ENCODE measurements at places on chromosomes 16 and 17.

DNA sequence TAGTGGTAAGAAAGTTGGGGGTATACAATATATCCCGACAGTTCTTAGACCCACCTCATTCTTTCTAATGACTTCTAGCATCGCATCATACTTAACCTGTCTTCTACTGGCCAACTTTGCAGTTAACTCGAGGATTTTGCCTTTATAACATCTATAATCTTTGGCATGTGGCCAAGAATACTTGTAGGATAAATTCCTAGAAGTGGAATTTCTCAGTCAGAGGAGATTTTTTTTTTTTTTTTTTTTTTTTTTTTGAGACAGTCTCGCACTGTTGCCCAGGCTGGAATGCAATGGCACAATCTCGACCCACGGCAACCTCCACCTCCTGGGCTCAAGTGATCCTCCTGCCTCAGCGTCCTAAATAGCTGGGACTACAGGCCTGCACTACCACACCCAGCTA lies 253.5 kb downstream of the MRTFB start:
- no peak for DNase-seq

GRCh38 chr17:61617330-61617729 lies 26.3 kb upstream of the NACA2 start:
- DNase-seq = no peak

- no peak for DNase-seq
Measured at GRCh38 chr16:17370731-17371285, 100.0 kb downstream of the XYLT1 start.

DNA sequence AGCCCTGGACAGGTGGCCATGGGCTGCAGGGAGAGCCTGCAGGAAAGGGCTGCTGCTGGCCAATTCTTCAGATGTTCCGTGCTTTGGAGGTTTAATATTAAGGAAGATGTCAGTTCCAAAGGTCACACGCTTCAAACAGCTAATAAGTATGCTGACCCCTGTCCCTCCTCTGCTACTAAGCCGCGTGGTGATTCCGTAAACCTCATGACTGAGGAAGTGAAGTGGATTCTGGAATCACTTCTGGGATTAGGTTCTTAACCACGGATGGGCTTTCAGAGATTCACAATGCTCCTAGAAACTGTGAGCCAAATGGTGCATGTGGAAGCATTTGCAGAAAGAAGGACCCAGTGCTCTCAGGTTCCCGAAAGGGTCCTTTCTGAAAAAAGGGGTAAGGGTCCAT lies 28.5 kb upstream of the ERN1 start:
- no peak for DNase-seq

DNA sequence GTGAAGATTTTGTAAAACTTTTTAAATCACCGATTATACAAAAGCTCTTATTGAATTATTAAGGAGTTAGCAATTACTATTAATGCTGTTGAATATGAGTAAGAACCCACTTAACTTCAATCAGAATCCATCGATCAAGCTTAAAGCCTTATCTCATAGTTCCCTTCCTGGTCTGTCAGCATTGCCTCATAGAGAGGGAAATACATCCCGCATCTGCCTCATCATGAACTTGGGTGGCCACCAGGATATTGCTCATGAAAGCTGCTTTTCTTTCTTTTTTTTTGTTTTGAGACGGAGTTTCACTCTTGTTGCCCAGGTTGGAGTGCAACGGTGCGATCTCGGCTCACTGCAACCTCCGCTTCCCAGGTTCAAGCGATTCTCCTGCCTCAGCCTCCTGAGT lies 66.7 kb downstream of the PIGL start:
- no peak for DNase-seq

DNA sequence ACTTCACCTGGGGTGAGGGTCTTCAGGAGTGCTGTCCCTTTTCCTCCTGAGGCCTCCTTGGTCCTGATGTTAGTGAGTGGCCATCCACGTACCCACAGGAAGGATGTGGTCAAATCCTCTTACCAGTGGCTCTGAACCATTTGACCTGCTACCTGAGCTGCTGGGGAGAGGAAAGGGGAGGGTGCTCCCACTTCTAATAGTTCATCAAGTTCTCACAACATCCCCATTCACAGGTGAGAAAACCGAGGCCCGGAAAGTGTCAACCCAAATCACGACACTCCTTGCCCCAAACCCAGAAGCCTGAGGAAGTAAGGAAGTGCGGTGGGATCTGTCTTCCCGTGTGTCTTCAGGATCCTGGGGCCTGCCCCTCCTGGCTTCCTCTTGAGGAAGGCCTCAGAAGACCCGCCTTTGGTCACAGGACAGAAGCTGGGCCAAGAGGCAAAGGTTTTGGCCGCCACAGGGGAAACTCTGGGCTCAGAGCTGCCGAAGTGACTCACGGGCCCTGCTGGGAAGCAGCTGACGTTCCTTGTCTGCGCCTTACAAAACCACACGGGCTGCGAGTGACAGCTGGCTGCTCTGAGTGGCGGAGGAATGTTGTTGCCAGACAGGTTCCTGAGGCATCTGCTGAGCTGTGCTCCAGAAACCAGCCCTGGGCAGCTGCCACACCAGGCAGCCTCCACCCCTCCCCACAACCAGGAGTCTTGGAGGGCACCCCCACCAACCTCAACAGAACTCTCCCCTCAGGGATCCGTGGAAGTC lies 13.9 kb upstream of the KIFC3 start:
- no peak for DNase-seq

GRCh38 chr17:80492343-80493136 lies 16.1 kb upstream of the NPTX1 start:
- no peak for DNase-seq

- DNase-seq = no peak
Measured at GRCh38 chr16:630815-631405, at the start of gene WFIKKN1. WFIKKN1 (plus strand) TSS chr16:630985; CDS start chr16:631254, 269 bp downstream.

- DNase-seq = no peak
Measured at GRCh38 chr16:84323606-84324005, 28.9 kb downstream of the WFDC1 start.

DNA sequence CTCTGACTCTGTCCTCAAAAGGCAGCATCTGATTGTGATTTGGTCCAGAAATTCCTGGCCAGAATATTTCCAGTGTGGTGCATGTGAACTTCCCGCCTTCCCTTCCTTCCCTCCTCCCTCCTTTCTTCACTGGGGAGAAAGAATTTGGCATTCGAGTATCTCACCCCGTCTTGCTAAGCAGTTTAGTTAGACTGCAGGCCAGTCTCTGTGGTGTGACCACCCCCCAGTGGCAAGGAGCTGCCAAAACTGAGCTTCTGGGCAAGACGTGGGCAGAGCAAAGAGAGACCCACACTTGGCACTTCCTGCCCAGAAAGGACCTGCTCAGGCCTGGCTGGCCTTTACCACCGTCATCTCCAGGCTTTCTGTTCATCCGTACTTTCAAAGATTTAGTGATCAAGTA lies 36.4 kb downstream of the SNX20 start:
- no peak for DNase-seq

- peak; percentile 22 for DNase-seq
Measured at GRCh38 chr17:28335959-28336871, 654 bp downstream of the TNFAIP1 start.

GRCh38 chr17:46787478-46787877 lies 31.0 kb downstream of the WNT3 start:
- DNase-seq = no peak

DNA sequence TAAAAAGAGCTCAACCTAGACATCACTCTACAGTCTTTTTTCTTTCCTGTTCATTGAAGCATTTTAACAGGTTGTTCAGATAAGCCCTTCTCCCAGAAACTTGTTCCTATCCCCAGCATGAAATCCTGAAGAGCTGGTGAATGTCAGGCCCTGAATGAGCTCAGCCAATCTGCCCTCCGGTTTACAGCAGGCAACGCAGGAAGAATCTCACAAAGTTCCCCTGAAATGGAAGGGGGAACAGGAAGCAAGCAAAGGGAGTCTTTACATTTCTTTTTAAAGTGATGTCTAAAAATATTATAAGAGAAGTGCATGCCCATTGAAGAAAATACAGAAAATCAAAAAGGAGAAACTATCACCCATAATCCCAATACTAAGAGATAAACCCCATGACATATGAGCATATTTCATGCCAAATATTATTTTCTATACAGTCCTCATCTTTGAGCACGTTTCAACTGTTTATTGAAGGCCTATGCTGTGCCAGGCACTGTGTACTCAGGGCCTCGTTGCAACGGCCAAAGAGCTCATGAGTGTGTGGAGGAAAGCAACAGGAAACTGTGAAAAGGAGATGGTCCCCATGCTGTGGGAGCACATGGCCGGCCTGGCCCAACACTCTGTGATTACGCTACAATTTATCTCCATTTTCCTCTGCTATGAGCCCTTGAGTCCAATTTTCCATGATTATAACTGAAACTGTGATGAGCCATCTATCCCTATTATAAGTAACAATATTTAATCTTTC lies 5.7 kb downstream of the TK2 start:
- no peak for DNase-seq

GRCh38 chr17:51120357-51120738 lies 320 bp downstream of the SPAG9 start:
- no peak for DNase-seq

DNA sequence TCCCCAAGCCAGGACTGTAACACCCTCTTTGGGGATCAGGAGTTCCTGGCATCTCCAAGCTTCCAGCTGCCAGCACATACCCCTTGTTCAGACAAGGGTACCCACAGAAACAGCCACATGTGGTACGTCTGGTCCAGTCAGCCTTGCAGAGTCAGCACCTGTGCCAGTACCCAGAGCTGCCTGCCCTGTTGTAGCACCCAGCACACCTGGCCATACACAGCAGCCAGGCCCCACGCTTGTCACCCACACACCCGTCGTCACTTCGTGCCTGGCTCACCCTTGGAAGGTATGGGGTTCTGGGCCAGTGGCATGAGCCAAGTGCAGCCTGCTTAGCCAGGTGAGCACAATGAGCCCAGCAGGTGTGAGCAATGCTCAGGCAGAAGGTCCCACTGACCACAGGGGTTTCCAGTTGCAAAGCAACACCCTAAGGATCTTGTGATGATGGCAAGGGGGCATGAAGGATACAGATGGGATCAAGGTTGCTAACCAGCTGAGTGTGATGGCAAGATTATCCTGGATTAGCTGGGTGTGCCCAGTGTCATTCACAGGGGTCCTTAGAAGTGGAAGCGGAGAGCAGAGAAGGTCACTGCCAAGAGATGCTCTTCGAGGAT lies 202.3 kb downstream of the CPPED1 start:
- no peak for DNase-seq

DNA sequence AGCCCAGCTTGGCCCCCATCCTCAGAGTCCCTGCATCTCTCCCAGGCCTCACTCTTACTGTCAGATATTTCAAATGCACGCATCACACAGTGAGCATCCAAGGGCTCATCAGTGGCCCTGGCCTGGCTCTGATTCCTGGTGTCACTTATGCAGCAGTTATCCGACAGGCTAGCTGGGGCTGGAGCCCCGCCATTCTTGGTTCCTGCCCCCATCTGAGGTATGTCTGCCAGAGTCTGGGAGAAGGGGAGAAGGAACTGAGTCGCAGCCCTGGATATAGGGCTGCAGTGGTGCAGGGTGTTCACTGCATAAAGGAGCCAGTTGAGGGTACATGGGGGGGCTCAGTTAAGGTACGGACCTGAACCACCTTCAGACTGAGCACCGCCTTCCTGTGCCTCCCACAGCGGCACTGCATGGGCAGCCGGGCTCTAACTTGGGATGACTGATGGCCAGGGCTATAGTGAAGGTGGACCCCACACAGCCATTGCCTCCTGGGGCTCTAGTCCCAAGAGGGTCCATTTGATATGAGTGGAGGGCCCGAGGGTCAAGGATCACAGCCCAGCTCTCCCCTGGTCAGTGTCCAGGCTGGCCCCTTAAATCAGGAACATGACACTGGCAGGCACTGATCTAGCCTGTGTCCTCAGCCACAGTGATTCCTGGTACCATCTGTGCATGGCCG lies 1.8 kb upstream of the RASD1 start:
- no peak for DNase-seq

- DNase-seq = no peak
Measured at GRCh38 chr17:64992325-64992802, 64.2 kb downstream of the GNA13 start.

GRCh38 chr17:40558300-40558889 lies 6.9 kb downstream of the CCR7 start:
- DNase-seq = no peak

- no peak for DNase-seq
Measured at GRCh38 chr16:24358117-24358516, 102.0 kb downstream of the CACNG3 start.

- DNase-seq = no peak
Measured at GRCh38 chr17:68646626-68647526, 45.7 kb upstream of the FAM20A start.

- DNase-seq = no peak
Measured at GRCh38 chr17:58666858-58667267, 25.0 kb downstream of the TEX14 start.

GRCh38 chr16:30409125-30410060 lies 2.0 kb downstream of the ZNF771 start:
- peak; percentile 80 for DNase-seq

- DNase-seq = no peak
Measured at GRCh38 chr17:48152289-48152688, 44.7 kb downstream of the SNX11 start.

DNA sequence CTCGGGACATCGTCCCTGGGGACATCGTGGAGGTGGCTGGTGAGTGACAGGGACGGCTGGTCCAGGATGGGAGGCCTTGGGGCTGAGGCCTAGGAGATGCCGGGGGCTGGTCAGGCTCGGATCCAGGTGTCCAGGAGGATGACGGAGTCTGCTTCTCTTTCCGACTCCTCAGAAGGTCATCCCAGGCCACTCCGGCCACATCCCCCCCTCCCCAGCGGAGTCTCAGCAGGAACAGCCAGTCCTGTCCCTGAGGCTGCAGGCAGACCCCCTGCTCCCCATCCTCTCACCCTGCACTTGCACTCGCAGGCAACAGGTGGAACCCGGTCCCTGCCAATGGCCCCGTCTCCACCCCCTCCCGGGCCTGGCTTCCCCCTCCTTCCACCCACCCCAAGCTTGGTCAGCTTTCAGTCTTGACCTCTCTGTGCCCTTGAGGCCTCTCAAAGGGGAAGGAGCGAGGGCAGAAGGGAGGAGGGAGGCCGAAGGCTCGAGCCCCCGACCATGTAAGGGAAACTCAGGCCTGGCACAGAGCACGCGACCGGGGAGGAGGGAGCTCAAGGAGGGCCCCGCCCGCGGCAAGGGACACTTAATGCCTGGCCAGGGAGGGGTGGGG lies 4.4 kb downstream of the ATP2A1 start:
- DNase-seq = no peak

GRCh38 chr17:45371414-45372324 lies 54.8 kb upstream of the MAP3K14 start:
- DNase-seq = no peak

DNA sequence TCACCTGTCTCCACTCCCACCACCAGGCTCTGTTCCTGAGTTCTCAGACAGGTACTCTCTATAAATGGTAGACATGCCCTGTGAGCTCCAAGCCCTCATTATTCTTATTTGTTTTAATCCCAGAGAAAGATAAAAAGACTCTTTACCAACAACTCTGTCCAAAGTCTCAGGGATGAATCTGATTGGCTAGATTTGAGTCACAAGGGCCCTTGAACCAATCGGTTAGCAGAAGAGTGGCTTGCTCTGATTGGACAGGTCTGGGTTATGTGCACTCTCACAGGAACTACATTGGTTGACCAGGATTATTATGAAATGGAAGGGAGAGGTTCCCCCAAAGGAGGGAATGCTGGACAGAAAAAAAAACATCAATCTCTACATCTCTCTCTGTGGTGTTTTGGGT lies 7.5 kb downstream of the COTL1 start:
- DNase-seq = no peak

GRCh38 chr16:86200722-86201121 lies 301.8 kb downstream of the IRF8 start:
- no peak for DNase-seq

GRCh38 chr17:6713130-6713917 lies at the start of gene SLC13A5:
SLC13A5 (minus strand) TSS chr17:6713369; CDS start chr17:6713333, 36 bp downstream.
- no peak for DNase-seq
